ENCODE measurements at places on chromosomes 3 and 15. TPM values are rescaled to one million over a fixed set of nuclear protein-coding genes. Genes with fewer than 3 reads are reported as not detected.

GRCh38 chr15:33094336-33094735 is 100.2 kb downstream of the FMN1 start:
- H3K4me3 ChIP-seq, result no peak overlapping the region
- no peaks in the 10 kb centered on the region for H3K36me3 ChIP-seq
- H3K27ac ChIP-seq, result no peak overlapping the region
- no peaks in the 10 kb centered on the region for H3K27me3 ChIP-seq
- H3K4me1 ChIP-seq, result no peaks in the 10 kb centered on the region

DNA sequence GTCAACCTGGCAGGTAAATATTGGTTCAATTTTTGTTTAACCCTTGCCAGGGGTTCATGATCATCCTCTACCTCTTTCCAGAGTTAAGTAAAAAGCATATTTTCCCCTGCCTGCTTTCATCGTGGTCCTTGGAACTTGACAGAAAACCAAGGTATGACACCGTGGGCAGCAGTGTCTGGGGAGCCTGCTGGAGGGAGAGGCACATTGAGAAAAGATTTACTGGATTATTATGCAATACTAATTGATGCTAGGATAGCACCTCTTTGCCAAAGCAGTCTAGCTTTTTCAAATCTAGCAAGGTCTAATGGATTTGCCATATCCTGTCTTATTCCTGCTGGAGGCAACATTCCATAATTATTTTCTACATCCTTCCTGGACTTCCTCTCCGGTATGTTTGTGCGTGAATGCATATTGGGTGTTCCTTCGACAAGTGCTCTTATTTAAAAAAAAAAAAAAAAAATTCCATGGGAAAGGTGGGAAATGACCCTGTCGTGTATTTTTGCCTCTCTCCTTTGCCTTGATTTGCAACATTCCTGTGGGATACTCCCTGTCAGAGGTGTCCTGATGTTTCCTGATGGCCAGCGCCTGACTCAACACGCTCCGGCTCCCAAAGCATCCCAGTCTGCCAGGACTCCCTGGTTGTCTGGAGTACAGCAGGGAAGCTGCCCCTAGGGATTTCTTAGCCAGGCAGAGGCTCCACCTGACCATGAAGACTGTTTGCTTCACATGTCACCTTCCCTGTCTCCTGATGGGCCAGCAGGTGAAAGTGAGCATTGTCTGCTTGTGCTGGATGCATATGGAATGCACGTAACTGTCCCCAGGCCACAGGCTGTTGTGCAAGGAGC is 6.3 kb downstream of the BHLHE40 start:
- H3K4me1 ChIP-seq, result peaks cover 73% of the 10 kb centered on the region
- peak; percentile 12 for DNase-seq
- H3K27ac ChIP-seq, result peak overlapping the region; percentile 99
- H3K4me3 ChIP-seq, result no peak overlapping the region
- no peaks in the 10 kb centered on the region for H3K27me3 ChIP-seq

GRCh38 chr3:11328196-11328945 is 56.2 kb downstream of the ATG7 start:
- H3K27me3 ChIP-seq, result no peaks in the 10 kb centered on the region
- no peak overlapping the region for H3K27ac ChIP-seq
- no peaks in the 10 kb centered on the region for H3K4me1 ChIP-seq
- no peak overlapping the region for H3K4me3 ChIP-seq

- no peaks in the 10 kb centered on the region for H3K27me3 ChIP-seq
- H3K27ac ChIP-seq, result no peak overlapping the region
- no peak overlapping the region for H3K4me3 ChIP-seq
- DNase-seq, result no peak
- H3K36me3 ChIP-seq, result no peaks in the 10 kb centered on the region
Measured at GRCh38 chr3:159674583-159674982, 314.1 kb upstream of the IL12A start.

- H3K36me3 ChIP-seq, result no peaks in the 10 kb centered on the region
- H3K27me3 ChIP-seq, result no peaks in the 10 kb centered on the region
- peak overlapping the region; percentile 99 for H3K27ac ChIP-seq
- no peak overlapping the region for H3K4me3 ChIP-seq
- DNase-seq, result no peak
- peaks cover 65% of the 10 kb centered on the region for H3K4me1 ChIP-seq
Measured at GRCh38 chr3:194134231-194134756, 1.7 kb upstream of the HES1 start.

DNA sequence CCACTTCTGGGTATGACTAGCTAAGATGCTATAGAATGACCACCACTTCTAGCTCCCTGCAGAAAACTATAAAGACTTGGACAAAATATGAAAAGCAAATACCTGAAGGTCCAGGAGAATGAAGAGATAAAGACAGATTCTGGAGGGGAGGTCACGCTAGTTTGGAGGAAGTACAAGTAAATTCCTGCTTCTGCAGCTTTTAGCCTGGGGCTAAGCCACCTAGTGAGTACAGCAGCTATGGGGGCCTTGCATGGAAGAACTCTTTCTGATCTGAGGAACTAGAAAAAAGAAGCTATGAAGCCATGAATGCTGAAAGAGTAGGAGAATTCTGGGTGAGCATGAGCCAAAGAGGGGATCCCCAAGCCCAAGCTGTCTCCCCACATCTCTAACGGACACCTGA is 29.8 kb downstream of the NRG4 start:
- no peak overlapping the region for H3K4me3 ChIP-seq
- H3K27me3 ChIP-seq, result no peaks in the 10 kb centered on the region
- H3K4me1 ChIP-seq, result peaks cover 60% of the 10 kb centered on the region
- H3K36me3 ChIP-seq, result no peaks in the 10 kb centered on the region
- DNase-seq, result no peak

HAPLN3 gene
- total RNA-seq, result 1.0 TPM
